Lower leg skin (tissue), 4 donors: ENCODE measurements at places on chromosomes 1 and 21. TPM values are rescaled to one million over a fixed set of nuclear protein-coding genes. Genes with fewer than 3 reads are reported as not detected.

DNA sequence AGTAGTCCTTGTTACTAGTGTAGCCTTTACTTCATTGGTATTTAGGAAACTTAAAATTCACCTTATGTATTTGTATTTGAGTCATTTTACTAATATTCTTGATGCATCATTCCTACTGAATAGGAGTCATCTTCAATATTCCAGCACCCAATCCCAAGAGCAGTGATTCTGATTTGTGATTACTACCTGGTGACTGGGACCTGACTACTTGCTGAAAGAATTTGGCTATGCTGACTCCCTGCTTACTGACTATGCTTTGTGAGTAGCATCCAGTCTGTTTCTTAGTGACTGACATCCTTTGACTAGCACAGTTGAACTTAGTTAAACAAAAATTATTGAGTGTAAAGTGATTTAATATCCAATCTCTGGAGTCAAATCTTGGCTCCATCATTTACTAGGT, 129.9 kb upstream of the NEGR1 start:
- no peak for DNase-seq

DNA sequence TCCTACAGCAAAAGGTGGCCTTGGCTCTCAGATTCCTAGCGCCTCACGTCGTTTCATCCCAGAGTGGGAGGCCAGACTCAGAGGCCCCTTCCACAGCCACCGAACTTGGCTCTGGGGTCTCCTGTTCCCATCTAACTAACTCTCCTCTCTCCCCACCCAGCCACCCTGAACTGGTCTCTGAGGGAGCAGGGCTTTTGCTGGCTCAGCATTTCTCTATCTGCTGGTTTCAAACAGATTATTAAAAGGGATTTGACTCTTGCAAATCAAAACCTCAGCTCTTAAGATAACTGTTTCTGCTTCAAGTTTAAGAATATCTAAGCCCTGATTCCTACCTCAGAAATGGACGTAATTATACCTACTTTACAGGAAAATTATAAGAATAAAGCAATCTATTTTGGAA, 91.0 kb upstream of the ATP1B1 start:
- no peak for DNase-seq

DNA sequence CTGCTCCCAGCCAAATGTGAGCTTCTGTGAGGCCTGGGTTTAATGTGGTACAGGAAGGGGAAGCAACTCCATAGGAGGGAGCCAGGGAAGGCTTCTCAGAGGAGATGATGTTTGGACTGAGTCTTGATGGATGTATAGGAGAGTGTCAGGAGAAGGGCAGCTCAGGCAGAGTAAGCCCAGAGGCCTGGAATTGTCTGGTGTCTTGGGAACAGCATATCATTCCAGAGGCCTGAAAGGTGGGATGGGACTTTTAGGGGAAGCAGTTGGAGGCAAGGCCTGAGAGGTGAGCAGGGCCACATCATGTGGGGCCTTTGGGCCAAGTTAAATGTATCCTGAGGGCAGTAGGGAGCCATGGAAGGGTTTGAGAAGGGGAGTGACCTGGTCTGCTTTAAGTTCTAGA, 148.6 kb upstream of the WNT4 start:
- no peak for DNase-seq

DNA sequence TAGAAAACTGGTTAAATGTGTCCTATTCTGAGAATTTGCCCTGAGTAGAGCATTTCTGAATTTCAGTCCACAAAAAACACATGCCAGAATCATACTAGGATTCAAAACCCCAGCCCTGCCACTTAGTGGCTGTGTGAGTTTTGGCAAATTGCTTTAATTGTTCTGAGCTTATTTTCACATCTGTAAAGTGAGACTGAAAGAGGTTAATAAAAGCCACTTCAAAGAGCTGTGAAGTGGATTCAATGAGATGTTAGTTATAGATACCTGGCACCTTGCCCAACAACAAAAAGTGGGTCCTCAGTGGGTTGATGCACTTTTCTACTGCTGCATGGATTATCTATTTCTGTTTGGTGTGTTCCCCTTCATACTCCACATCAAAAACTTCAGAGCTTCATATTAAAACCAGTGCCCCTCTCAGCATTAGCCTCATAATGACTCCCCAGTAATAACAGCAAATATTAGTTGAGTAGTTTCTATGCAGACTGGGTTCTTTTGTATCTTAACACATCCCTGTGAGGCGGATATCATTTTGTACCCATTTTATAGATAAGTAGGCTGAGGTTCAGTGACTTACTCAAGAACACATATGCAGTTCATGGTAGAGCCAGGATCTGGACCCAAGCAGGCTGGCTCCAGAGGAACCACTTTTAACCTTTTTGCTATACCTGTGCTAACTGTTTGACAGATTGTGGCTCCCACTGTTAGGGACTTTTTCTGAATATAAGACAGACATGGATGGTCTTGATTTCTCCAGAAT, 14.2 kb upstream of the ADORA3 start:
- DNase-seq, result no peak

DNA sequence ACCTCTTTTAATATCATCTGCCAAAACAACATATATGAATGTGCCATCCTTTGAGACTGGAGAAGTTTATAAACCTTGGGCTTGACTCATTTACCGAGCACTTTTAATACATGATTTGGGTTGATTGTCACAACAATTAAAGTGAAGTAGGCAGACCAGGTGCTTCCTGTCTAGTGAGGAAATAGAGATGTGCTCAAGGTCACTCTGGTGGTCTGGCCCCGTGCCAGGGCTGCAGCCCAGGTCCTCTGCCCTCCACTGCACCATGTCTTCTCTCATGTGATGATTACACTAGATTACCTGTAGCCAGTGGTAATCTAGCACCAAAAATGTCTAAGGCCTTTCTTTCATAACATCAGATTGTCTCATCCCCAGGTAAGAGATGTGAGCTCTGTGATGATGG, 61.8 kb upstream of the LAMC2 start:
- DNase-seq, result no peak

The NLRP3 gene
- total RNA-seq, result 1.2 TPM

The OR2G6 gene
- total RNA-seq, result not detected

The CLDN17 gene
- total RNA-seq, result not detected

- no peak for DNase-seq
Observed at GRCh38 chr1:217982331-217983050, 302.6 kb upstream of the RRP15 start.

The SLC9C2 gene
- not detected for total RNA-seq

DNA sequence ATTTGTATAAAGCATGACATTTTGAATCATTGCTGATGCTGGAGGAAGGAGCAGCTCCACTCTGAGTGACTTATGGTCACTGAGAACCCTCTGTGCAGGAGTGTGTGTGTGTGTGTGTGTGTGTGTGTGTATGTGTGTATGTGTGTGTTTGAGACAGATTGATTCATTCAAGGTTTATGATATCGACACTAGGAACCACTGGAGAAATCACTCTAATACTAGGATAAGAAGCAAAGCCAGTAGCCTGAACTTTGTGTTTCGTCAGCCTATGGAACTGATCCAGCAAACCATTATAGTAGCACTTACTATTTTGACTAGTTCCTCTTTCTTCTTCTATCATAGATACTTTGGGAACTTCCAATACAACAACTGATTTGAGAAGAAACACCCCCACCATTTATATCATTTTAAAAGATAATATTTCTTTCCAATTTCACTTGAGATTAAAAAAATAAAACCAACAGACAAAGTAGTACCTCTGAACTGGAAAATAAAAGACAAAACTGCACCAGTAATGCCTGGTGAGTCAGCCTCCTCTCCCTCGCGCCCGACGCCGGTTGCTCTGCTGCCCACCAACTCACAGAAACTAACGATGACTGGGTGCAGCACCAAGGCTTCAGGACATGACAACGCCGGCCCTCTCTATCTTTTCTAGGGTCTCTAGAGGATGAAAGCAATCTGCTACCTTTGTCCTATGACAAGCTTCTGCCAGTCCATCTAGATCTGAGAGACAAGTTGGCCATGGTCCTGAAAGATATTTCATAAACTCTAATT, 20.9 kb downstream of the SLAMF1 start:
- DNase-seq, result no peak

The FOXO6 gene
- 1.4 TPM for total RNA-seq

- DNase-seq, result no peak
Observed at GRCh38 chr21:45938453-45938755, 43.2 kb upstream of the COL6A1 start.

- no peak for DNase-seq
Observed at GRCh38 chr1:6185635-6186382, 5.7 kb upstream of the CHD5 start.

The SPTA1 gene
- total RNA-seq, result not detected

DNA sequence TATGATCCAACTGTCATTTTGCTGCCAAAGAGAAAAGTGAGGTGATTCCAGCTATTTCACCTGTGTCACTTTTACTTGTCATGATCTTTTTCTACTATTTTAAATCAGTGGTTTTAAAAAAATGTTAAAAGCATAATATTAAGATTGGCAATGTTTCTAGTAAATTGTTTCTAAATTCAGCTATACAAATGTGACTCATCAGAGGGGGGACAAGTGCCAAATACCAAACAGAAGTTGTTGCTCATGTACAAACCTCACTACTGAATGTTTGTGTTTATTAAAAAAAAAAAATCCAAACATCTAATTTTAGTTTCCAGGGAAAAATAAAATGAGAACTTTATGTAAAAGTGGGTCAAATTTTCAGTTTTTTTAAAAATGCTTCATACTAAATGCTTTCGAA, 346.2 kb upstream of the SNX7 start:
- DNase-seq, result no peak

DNA sequence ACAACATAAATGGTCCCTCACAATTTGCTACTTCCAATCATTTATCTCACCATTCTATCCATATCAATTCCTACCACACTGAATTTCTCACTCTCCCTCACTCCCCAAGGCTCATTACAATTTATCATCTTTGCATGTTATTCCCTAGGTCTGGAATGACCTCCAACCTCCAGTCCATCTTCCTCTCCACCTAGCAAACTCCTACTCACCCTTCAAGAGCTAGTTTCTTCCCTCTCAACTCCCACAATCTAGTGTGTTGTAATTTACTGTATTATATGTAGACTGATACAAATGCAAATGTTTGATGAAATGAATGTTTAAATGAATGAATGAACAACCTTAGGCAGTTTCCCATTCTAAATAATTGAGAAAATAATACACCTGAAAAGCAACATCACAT, 3.6 kb downstream of the TUT4 start:
- DNase-seq, result no peak

The GRIK1 gene
- total RNA-seq, result 0.76 TPM

DNA sequence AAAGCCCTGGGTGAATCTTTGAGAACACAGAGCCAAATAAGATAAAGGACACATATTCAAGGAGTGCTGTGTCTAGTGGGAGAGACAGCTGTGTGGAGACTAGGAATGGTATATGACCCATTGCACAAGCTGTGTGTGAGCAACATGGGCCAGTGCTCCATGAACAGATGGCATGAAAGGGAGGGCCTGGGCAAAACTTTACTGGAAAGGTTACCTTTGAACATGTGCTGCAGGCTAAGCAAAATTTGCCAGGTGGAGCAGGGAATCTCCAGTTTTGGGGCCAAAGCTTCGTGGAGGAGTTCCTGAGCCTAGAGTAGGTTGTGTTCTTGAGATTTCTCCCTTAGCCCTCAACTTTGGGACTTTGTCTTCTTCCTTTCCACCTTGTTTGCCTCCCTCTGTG, 446.1 kb upstream of the PROX1 start:
- no peak for DNase-seq

The FCRLB gene
- 1.6 TPM for total RNA-seq

GRCh38 chr1:235702412-235702811, 52.8 kb upstream of the GNG4 start:
- DNase-seq, result no peak

GRCh38 chr1:82486969-82487368, 686.2 kb downstream of the ADGRL2 start:
- no peak for DNase-seq

- no peak for DNase-seq
Observed at GRCh38 chr1:222387007-222387814, 160.7 kb downstream of the HHIPL2 start.

The RGS4 gene
- total RNA-seq, result not detected
